ENCODE measurements at places on chromosomes 1 and 21. TPM values are rescaled to one million over a fixed set of nuclear protein-coding genes. Genes with fewer than 3 reads are reported as not detected.

Gene ADAMTS5
- total RNA-seq, result 4.0 TPM

Gene ASTN1
- total RNA-seq, result 0.22 TPM

Gene GPR61
- 0.25 TPM for total RNA-seq

Gene NMNAT2
- total RNA-seq, result 0.50 TPM

Gene OLFML2B
- total RNA-seq, result 4.9 TPM

Gene DNAH14
- total RNA-seq, result 34.0 TPM

Gene RYR2
- not detected for total RNA-seq

Gene RFX5
- total RNA-seq, result 29.6 TPM

Gene MORN1
- 13.7 TPM for total RNA-seq

Gene GJA4
- not detected for total RNA-seq

Gene LRRIQ3
- total RNA-seq, result 0.12 TPM

Gene EFNA4
- 1.7 TPM for total RNA-seq

Gene GPR52
- 0.89 TPM for total RNA-seq

Gene TPTE
- total RNA-seq, result not detected

Gene FMO5
- total RNA-seq, result 0.77 TPM

Gene C1orf167
- not detected for total RNA-seq

Gene IL19
- total RNA-seq, result not detected

Gene RGS8
- under 0.01 TPM for total RNA-seq

All from uterine smooth muscle cell (primary cell).